NCI-H2081 (cell line): ENCODE measurements at places on chromosomes 3 and 15.
A peak's percentile ranks its signal among the peaks of the same experiment; 100 is the strongest.

- DNase-seq: no peak
These were observed 318.8 kb upstream of the CTDSPL start for GRCh38 chr3:37542772-37543449.

DNA sequence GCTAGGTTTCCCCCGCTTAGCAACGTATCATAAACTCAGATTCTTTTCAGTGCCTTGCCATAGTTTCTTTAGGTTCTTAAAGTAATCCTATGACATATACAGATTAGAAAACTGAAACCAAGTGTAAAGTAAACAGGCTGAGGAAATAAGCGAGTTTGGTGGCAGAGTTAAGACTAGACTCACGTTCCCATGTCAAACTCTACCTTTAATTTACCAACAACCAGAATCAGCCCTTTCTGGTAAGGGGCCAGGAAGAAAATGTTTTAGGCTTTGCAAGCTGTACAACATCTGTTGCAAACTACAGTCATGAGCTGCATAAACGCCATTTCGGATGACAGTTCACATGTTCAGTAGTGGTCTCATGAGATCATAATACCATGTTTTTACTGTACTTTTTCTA lies 128.0 kb upstream of the PRICKLE2 start:
- no peak for DNase-seq

GRCh38 chr3:111936967-111937366 lies 41.9 kb upstream of the ABHD10 start:
- no peak for DNase-seq

DNA sequence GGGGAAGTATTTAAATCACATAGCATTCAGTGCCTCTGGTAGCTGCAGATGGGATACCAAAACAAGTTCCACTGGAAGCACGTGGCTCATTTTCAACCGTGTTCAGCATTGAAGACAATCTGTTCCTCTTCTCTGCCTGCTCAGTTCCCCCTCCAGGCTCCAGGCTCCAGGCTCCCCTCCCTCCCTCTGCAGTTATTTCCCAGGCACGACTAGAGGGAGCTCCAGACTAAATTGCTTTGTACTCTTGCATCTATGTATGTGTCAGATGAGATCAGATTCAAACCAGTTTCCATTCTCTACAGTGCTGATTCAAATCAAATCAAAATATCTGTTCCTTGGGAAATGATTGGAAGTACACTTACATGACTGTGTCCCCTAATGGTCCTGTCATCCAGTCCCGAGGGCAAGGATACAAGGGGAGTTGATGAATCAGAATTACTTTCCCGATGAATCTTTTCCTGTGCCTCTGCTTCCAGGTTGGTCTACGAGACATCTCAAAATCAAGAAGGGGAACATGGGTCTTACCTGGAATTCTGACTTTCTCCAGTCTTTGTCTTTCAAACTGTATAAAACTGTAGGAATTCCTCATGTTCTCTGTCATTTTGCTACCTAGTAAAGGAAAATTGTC lies 600.5 kb downstream of the EDEM1 start:
- DNase-seq: no peak

DNA sequence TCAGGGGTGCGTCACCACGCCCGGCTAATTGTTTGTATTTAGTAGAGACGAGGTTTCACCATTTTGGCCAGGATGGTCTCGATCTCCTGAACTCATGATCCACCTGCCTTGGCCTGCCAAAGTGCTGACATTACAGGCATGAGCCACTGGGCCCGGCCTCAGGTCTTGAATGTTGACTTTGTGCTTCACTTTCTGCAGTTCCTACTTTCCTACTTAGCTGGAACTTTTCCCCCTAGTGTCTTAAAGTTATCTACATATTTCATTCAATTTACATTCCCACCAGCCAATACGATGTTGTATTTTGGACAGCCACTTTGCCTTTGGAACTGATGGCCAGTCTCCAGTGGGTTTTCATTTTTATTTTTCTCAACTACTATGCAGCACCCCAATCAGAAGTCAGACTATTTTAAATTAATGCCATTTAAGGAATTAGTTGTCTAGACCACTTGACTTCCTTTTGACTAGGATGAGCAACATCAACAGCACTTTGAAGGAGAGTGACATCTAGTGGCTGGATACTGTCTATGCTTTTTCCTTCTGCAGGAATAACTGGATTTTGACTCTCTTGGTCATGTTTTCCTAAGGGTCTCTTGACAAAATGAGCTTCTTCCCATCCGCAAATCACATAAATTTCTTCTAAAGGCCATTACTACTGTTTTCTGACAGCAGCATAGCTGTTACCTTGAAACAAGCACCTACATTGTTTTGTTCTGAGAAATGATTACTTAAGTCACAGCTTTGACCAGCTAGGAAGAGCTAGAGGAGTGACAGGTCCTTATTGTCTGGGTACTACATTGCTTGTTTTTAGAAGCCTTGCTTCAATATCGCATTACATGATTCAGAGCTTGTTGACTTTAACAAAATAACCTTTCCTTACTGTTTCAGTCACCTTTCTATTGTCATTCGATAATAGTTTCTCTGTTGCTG lies 140.2 kb downstream of the ITPR1 start:
- DNase-seq: peak; percentile 16

GRCh38 chr3:135908225-135908624 lies 57.3 kb upstream of the PPP2R3A start:
- no peak for DNase-seq

- DNase-seq: no peak
These were observed 17.4 kb downstream of the SLC6A1 start for GRCh38 chr3:11009898-11010297.

GRCh38 chr15:45156744-45157455 lies 27.1 kb downstream of the DUOX1 start:
- DNase-seq: no peak
